Epithelial cell of prostate (primary cell): ENCODE measurements at places on chromosomes 1 and 21.

GRCh38 chr1:18241891-18242290 is 134.3 kb downstream of the IGSF21 start:
- no peak for DNase-seq

GRCh38 chr1:41900603-41901444 is 17.9 kb downstream of the HIVEP3 start:
- no peak for DNase-seq

DNA sequence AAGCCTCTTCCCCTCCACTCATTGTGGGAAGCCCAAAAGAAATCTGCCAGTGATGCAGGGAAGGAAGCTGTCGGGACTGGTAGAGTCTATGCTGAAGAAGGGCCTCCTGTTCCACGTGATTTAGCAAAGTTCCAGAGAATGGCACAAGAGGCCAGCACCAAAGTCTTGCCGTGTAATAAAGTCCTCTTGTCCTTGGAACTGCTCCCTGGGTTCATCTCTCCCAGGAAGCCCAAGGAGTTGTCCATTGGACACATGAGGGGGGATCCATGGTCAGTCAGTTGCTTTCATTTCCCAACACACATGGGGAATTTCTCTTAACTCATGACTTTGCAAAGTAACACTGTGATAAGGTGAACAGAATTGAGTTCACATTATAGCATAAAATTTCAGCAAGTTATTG is 116.1 kb upstream of the RAB4A start:
- no peak for DNase-seq

- no peak for DNase-seq
Observed at GRCh38 chr1:212182579-212182978, 102.6 kb upstream of the PPP2R5A start.

- peak; percentile 58 for DNase-seq
Observed at GRCh38 chr1:86774305-86775295, 70.2 kb downstream of the SH3GLB1 start.

DNA sequence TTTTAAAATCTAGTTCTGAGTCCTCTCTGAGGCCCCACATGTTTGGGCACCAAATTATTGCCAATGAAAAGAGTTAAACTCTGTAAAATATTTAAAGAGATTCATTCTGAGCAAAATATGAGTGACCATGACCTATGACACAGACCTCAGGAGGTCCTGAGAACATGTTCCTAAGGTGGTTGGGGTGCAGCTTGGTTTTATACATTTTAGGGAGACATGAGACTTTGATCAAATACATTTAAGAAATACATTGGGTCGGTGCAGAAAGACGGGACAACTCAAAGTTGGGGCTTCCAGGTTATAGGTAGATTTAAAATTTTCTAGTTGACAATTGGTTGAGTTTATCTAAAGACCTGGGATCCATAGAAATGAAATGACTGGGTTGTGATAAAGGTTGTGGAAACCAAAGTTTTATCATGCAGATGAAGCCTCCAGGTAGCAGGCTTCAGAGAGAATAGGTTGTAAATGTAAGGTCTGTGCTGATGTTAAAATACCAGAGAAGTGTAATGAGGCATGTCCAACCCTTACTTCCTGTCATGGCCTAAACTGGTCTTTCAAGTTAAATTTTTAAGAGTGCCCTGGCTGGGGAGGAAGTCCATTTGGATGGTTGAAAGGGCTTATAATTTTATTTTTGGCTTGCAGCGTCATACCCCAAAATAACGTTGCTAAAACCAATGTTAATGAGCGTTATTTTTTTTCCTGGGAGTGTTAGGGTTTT is 274.9 kb downstream of the NUF2 start:
- no peak for DNase-seq

- DNase-seq, result no peak
Observed at GRCh38 chr1:56468518-56468917, 110.8 kb downstream of the PLPP3 start.
